Osteocyte (in vitro differentiated cells): ENCODE measurements at places on chromosomes 12 and 14.
A peak's percentile ranks its signal among the peaks of the same experiment; 100 is the strongest.

DNA sequence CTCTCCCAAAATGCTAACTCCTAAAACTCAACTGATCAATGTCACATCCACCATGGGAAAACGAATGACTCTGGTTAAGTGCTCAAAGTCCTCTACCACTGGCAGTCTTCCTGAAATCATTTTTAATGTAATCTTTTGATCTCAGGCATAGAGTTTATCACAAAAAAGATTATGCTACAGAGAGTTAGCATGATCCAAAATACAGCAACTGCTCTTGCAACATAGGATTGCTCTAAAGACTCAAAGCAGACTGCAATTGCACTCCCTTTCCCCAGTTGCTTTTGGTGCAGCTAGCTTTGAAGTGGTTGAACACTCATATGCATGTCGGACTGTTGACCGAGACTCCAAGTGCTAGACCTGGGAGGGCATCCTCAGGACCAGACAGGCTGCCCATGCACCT is 109.3 kb downstream of the C12orf42 start:
- DNase-seq, result no peak

- DNase-seq, result no peak
These were observed 51.7 kb downstream of the SLC25A47 start for GRCh38 chr14:100374876-100375265.

- DNase-seq, result no peak
These were observed 390.7 kb downstream of the C12orf75 start for GRCh38 chr12:105721051-105721825.

GRCh38 chr12:78177298-78177697 is 346.6 kb downstream of the NAV3 start:
- DNase-seq, result no peak

- DNase-seq, result no peak
These were observed 1.1 kb upstream of the MTA1 start for GRCh38 chr14:105418269-105419194.

DNA sequence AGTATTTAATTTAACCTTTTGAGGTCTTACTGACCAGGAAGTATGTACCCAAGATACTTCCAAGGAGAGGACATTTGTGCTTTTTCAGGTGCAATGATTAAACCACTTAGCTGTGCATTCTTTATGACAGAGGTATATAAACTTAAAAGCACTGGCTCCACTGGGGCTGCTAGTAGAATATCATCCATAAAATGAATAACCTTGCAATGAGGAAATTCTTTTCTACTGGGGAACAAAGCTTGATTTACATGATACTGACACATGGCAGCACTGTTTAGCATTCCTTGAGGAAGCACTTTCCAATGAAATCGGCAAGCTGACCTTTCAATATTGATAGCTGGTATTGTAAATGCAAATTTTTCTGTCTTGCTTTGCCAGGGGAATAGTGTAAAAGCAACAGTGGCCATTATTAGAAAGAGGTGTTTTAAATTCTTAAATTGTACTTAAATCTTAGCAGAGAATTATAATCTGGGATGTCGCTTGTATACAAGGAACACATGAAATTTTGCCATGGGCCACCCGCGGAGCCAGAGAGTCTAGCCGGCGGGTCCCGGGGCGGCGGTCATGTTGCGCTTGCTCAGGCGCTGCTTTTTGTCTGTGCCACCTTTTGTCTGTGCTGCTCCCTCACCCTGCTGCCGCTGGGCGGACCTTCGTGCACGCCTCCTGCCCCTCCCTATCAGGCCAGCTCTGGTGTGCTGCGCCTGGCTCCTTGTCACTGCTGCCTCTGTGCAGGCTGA is 20.9 kb upstream of the BLTP3B start:
- peak; percentile 84 for DNase-seq

GRCh38 chr14:38868399-38869290 is 234.4 kb downstream of the SEC23A start:
- no peak for DNase-seq

- DNase-seq, result no peak
These were observed 14.5 kb upstream of the PHC1 start for GRCh38 chr12:8899830-8900229.

DNA sequence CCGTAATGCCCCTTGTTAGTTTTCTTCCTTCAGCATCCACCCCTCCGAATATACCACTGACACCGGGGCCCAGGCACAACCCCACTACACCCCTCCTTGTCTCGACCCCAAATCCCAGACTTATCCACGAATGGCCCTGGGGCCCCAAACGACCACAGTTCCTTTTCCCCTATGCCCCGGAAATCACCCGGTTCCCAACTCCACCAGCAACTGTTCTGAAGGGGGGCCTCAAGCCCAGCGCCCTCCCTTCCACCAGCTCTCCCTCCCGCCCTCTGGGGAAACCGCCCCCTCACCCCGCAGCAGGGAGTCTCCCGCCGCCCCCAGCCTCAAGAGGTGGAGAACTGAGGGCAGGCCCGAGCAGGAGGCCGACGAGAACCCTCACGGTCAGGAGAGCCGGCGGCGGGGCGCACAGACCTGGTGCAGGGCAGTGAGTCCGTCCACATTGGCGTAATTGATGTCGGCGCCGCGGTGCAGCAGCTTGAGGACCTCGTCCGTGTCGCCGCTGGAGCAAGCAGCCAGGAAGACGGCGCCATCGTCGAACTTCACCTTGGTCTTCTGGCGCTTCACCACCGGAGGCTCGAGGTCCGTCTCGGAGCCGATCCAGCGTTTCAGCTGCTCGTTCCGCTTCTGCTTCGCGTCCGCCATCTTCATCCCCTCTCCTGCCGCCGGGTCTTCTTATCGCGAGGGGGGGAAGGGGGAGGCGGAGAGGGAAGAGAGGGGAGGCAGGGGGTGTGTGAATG is 446 bp downstream of the PPP1R12A start:
- no peak for DNase-seq

GRCh38 chr14:51328064-51328771 is 88.2 kb downstream of the TMX1 start:
- DNase-seq, result no peak

- DNase-seq, result no peak
These were observed 48.3 kb upstream of the TMEM263 start for GRCh38 chr12:106907411-106907810.
